Activated naive CD8-positive, alpha-beta T cell treated with anti-CD3 and anti-CD28 coated beads, Interleukin-2, amount 50 U/mL, for 16 hours (primary cell): ENCODE measurements at places on chromosomes 5 and 9.

DNA sequence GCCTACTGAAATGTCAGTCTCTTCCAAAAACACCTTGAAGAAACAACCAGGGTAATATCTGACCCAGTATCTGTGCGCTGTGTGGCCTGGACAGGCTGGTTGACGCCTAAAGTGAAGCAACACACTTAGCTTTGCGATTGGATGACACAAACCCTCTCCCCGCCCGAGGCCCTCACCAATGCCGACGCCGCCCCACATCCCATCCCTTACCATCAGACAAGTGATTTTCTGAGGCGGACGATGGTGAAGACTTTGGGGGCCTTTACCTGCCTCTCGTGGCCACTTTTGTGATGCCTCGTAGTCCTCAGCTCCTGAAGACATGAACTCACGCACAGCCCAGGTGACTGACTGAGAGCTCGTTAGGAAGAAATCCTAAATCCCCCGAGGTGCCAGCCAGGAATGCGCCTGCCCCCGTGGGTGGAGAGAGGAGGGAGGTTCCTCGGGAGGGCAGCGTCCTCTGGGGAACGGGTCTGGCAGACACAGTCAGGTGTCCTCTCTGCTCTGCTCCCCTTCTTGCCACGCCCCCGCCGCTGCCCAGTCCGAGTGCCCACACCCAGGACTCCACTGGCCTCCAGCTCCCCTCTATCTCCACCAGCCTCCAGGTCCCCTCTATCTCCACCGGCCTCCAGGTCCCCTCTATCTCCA lies 31.0 kb upstream of the RXRA start:
- no peak for DNase-seq

DNA sequence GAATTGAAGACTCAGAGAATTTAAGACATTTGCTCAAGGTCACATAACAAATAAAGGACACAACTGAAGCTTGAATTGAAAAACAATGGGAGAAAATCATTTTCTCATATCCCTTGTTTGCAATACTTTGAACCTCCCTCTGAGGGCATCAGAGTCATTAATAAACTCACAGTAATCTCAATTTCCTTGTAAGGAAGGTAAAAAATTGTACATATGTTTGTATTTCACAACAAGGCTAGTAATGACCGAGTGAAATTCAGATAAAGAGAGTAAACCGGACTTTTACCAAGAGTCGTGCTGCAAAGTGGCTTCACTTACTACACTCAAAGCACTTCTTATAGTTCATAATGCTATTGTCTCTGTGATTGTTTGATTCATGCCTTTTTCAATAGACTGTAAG lies 665.0 kb downstream of the NR2F1-AS1 start:
- no peak for DNase-seq

DNA sequence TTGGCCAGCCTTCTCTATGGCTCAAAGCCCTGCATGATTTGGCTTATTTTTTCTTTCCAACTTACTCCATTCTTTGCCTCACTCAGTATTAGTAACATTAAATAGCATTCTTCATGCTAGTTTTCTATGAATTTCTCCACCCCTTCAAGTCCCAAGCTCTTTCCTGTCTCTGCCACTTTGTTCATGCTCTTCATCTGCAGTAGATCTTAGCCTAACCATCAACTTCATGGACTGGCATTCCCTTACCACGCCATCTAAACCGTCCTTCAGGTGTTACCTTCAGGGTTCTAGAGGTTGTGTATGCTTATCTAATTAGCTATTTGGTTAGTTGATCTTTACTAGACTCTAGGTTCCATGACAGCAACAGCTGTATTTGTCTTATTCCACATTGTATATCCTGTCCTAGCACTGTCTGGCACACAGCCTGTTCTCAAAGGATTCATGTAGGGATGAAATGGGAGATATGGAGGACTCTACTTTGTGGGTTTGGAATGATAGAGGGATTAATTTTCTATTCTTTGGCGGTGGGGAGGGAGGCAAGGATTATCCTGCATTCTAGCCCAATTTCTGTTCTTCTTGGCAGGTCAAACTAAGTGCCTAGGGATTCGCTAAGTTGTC lies 26.4 kb downstream of the TMEM167A start:
- no peak for DNase-seq

DNA sequence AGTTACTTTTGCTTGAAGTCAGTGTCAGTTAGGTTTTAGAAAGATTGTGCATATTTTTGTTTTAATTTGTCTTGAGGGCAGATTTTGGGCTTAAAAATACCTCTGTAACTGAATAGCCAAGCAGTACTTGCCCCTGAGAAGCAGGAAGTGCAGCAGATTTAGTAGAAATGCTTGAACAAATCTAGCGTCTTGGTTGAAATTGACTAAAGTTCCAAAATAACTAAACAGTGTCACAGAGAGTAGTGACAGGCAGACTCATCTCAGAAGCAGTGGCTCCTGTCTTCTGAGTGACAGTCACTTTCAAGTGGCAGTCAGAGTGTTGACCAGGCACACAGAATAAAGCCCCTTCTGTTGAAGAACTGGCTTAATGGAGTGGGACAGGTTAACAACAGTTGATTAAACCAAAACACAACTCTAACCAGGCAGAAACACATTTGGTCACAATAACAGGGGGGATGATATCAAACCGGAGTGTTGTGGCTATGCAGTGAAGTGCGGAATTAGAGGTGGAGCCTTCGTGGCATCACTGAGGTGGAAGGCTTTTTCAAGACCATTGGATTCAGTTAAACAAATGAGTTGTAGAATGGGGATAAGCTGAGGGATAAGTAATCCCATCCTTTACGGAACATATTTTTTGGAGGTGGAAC lies 29.1 kb downstream of the TRIO start:
- no peak for DNase-seq

- DNase-seq, result no peak
These were observed 637.7 kb upstream of the DMAC1 start for GRCh38 chr9:8437259-8437658.
